RWPE2 (cell line): ENCODE measurements at places on chromosomes 3 and 15.
A peak's percentile ranks its signal among the peaks of the same experiment; 100 is the strongest.

DNA sequence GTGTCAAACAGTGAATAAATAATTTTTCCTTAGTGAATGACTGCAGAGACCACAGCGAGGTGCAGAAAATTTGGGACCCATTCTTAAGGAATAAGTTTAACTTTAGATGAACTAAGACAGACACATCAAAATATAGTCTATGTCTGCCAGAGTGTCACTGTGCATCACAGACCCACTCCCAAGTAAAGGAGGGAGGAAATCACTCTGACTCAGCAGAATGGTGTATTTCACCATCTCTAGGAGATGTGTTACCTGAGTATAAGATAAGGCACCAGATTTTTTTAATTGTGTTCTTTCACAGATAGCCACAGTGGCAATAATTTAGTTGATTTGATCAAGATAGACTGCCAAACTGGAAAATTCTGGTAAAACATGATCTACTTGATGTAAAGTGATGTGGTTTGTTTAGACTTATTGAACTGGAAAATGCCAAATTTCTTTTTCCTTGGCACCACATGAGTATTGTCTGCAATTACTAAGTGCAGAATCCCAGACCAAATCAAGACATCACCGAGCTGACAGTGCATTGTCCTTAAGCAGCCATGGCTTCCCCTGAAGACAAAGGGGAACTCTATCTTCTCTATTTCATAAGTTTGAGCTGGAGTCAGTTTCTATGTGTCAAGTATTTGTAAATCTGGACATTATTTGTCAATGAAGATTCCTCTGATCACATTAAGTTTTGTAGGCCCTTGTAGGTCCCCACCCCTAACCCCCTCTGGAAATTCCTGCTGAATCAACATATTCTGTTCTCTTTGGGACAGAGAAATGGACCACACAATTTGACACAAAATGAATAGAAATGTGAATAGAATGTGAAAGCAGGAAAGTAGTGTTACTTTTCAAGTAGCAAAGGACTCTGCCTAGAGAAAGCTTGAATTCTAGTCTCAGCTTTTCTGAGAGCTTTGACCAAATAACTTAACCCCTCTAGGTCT lies 47.6 kb downstream of the TIPARP start:
- no peak for DNase-seq

DNA sequence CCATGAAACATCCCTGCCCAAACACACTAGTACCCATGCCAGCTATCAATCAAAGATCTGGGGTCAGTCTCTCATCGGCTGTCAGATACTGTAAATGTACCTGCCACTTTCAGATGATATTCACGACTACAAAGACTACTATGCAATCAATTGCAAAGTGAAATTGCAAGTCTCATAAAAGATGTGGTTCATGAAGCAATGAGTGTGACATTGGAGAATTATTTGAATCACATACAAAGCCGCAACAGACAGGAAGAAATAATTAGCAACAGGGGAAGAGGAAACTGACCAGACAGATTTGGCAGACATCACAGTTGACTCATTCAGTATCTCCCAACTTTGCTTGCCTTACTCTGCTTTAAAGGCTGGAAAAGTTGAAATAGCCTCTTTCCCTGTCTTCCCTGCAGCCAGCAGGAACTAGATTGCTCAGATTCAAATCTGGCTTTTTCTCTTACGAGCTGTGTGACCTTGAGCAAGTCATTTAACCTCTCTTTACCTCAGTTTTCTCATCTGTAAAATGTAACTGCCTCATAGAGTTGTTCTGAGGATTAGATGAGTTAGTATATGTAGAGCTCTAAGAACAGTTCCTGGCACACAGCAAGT lies 95.7 kb upstream of the C3orf80 start:
- DNase-seq: no peak

DNA sequence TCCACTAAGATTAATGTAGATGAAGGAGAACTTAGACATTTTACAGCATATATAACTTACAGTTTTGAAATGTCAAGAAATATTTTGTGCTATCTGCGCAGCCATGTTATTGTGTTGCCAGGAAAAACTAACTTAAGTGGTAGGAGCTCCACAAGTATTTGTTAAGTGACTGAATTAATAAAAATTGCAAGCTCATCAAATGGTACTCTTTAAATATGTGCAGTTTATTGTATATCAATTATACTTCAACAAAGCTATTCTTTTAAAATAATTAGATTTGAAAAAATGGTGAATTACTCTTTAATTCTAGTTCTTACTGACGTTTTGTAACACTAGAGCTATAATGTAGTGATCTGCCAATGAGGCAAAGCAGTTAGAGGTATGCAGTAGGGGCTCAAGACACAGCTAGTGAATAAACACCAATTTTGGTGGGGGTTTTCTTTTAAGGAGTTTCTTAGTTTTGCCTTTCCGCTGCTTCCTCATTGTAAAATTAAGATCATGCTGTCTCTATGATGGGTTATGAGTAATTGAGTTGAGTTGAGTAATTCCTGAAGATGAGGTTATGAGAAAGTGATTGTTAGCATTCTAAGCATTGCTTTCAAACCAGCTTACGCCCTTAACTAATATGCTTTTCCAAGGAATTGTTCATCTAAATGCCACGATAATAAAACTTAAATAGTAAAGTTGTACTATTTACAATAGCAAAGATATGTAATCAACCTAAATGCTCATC lies 10.9 kb upstream of the LXN start:
- no peak for DNase-seq

DNA sequence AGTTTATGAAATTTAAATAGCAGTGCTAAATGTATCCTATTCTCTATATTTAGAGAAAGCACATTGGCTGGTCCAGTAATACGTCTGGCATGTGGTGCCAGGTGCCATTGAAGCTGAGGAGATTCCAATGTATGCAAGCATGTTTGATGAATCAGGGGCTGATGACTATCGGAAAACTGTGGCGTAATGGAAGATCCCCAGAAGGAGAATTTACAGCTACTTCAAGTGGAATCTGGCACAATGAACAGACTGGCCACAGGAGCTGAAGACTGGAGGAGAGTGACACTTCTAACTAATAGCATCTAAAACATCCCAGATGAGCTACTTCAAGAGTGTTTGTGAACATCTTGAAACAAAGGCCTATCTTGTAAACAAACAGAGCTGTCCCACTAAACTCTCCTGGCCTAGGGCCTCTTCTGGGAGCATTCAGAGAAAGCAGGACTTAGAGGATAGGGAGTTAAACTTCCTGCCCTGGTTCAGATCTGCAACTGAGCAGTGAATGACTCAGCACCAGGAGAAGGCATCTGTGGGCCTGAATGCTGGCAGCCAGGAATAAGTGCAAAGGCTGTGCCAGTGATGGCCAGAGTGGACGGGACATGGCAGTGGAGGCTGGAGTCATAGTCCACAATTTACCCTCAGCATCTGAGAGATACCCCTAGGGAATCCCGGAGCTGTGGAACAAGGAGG lies 15.2 kb upstream of the ACTC1 start:
- peak; percentile 80 for DNase-seq

DNA sequence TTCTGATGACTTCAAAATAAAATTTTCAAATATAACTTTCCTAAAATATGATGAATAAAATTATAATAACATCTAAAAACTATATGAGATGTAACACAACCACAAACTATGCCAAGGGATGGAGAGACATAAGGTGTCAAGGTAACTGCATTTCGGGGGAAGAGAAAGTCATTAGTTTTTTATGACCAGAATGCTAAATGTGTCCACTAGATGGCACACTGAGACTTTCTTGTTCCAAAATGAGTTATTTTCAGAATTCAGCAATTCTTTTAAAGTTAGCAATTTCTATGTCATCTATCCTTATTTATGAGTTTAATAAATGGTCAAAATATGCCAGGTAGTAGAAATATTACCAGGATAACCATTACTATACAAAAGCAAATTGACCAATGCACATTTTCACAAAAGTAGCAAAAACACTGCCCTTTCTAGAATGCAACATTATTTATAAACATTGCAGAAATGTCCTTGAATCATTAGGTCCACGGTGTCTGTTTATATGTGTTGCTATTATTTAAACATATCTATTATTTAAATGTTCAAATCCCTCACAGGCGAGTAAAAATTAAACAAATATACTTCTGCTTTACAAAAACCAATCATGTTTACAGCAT lies 374.2 kb downstream of the PLCL2 start:
- DNase-seq: no peak

GRCh38 chr3:122092460-122093165 lies 37.5 kb downstream of the CD86 start:
- DNase-seq: no peak

DNA sequence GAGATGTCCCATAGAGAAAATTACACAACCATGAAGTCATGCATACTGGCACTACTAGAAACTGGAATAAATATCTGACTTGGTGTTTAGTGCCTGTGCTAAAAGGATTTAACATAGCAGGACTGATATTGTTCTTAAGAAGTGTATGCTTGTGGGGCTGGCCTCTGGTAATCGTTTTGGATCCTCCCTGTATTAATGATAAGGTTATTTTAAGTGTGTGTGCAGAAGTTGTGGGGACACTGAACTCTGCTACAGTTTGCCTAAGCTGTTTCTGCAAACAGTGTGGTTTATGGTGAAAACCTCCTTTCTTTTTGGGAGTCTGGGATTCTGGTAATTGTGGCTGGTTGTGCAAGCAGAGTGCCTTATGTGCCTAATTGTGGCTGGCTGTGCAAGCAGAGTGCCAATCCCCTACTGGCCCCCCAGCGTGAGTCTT lies 120.8 kb downstream of the CLASP2 start:
- no peak for DNase-seq

GRCh38 chr15:31332020-31332680 lies 5.5 kb downstream of the KLF13 start:
- no peak for DNase-seq

DNA sequence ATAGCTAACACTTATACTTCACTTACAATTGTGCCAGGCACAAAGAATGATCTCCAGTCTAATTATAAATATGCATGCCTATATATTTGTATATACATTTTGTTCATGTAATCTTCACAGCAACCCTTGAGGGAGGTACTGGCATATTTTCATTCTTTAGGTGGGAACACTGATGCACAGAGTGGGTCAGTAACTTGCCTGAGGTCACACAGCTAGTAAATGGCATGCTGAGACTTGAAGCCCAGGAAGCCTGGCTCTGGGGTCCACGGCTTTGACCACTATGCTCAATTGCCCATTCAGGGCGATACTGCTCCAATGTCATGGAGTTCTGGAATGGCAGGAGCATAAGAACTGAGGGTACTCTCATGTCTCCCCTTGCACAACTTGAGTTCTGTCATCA lies 139.8 kb downstream of the SHQ1 start:
- DNase-seq: no peak

DNA sequence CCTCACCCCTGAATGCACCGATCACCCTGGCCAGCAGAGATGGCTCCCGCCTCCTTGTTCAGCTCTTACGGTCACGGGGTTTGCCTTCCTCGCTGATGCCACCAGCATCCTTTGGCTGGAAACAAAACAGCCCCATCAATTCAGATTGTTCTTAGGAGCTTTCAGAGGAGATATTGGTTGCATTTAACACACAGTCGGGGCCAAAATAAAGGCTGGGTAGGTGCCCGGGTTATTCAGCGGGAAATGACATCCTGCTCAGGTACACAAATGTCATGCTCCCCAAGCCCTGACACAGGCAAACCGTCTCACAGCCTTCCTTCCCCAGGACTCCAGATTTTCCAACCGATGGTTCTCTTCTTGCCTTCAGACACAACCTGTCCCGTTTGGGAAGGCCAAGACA lies 62.4 kb upstream of the MEF2A start:
- no peak for DNase-seq

GRCh38 chr3:86702381-86702958 lies 288.5 kb downstream of the VGLL3 start:
- DNase-seq: no peak

DNA sequence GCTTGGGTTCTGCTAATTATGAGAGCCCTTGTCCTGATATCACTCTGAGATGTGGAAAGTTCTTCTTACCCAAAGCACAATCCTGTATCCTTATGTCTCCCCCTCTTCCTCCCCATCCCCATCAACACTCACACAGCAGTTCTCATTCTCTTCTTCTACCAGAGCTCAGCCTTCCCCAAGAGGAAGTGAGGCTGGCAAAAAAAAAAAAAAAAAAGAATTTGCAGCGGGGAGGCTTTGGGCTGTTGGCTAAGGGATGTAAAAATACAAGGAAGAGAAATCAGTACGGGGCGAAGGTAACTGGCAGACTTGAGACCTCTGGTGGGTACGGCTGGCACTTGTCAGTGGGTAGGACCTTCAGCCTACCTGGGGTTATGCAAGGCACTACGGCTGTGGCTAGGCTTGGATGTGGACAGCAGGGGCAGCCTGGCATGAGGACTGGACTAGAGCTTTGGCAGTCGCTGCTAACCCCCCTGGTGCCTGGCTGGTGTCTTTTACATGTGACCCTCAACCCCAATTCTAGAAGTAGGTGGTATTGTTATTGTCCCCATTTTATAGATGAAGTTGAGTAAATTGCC lies 5.4 kb downstream of the VIPR1 start:
- DNase-seq: peak; percentile 28

DNA sequence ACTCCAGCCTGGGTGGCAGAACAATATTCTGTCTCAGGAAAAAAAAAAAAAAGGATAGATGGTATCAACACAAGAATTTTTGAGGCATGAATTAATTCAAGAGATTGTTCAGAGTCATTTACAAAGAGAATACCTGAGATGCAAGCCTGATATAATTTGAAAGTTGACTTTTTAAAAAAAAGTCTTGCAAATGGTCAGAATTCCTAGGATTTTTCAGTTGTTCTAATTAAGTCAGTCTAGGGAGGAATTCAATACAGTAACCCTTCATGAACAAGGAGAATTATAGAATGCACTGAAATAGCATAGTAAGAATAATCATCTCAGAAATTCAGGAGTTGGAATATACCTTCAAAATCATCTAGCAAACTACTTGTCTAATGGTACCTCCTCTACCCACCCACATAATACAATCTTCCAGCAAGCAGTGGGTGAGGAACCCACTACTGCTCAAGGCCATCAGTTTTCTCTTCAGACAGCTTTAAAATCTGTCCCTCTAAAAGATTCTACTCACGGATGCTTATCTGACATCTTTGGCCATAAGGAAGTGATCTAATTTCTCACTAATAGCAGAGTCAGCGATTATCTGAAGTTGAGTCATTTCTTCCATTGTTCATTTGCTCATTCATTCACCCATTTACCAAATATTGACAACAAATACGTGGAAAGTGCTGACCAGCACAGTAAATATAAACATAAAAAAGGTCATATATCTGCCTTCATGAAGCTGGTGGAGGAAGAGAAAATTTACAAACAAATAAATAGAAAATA lies 159.6 kb downstream of the GREM1 start:
- no peak for DNase-seq

DNA sequence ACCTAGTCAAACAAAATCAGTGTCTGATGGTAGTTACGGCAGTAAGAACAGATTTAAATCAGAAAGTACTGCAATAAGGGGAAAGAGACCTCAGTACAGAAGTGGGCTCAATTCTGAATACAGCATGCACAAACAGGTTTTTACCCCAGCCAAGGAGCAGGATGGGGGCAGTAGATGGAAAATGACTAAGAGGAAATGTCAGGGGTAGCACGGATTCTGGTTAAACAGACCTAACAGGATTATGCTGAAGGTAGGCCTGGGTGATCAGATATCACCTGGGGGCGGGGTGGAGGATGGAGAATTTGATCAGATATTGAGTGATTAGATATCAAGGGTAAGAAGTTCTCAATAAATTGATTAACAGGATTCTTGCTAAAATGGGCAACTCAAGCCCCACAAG lies 19.0 kb downstream of the MESD start:
- no peak for DNase-seq

- DNase-seq: no peak
Measured at GRCh38 chr3:30501526-30501925, 104.9 kb upstream of the TGFBR2 start.
